ENCODE measurements at places on chromosomes 2 and 18.

DNA sequence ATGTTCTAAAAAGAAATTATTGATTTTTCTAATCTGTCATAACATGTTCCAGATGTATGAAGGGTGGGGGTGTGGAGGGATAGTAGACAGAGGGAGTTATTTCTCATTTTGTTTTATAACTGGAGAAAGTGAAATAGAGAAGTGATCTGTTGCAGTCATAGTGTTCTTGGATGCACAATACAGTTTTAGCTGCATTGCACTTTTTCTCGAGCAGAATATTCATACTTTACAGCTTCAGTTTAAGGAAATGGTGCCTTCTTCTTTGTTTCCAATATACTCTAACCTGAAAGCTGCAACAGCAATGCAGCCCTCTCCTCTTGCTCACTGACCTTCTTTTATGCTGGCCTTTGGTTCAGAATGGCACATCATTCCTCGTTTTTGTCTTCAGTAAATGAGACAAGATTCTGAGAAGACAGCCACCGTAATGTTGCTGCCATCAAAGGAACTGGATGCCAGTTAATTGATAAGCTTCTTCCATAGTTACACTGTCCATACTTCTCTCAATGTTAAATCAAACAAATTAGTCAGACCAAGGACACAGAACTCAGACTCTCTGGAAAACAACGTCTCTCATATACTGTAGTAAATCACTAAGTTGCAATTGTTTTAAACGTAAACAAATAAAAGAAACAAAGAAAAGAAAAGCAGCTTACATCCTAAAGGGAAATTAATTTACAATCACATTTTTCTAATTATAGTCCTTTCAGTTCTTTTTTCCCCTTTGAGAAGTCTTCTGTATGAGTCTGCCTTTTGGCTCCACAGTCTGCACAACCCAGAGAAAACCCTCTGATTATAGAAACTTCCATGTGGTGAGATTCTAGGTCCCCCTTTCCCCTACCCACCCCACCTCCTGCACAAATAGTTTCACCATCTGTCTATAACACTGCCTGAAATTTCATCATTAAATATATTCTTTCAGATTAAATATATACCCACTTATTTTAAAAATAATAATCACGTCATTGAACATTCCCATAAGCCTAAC, 97.4 kb upstream of the UGP2 start:
- no peak for DNase-seq

DNA sequence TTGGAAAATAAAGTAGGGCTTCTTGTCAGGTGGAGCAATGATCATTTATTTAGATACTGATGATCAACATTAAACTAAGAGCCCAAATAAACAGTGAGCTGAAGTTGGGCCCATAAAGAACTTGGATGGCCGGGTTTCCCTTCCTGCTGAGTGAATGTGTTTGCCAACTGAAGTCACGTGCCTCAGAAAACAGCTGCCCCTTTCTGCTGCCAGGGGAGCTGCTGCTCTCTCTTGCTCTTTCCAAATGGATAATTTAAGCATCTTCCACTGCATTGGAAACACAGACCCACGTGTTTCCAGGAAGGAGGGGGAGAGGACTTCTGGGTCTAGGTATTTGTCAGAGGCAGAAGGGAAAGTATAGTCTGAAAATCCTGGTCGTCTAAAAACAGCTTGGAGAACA, 22.9 kb upstream of the NCKAP5 start:
- DNase-seq: peak; percentile 33

GRCh38 chr2:74097574-74097973, 50.1 kb downstream of the BOLA3 start:
- no peak for DNase-seq

DNA sequence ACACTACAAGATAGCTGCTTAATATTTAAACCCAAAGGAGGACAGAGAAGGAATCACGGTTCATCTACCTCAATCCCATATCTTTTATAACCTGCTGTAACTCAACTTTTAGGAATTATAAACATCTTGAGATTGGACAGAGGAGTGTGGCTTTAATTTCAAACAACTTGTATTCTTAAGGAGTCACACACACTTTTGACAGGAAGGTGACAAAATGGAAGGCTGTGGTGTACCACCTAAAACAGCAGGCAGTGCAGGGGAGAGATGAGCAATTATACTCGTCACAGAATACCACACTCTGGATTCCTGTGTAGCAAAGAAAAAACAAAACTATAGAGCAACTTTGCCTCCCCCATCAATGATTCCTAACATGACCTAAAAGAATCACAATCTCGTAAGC, 194.8 kb downstream of the ZEB2 start:
- no peak for DNase-seq

All from NCI-H526 (cell line).